ENCODE measurements at places on chromosomes 1 and 21. TPM values are rescaled to one million over a fixed set of nuclear protein-coding genes. Genes with fewer than 3 reads are reported as not detected.

DNA sequence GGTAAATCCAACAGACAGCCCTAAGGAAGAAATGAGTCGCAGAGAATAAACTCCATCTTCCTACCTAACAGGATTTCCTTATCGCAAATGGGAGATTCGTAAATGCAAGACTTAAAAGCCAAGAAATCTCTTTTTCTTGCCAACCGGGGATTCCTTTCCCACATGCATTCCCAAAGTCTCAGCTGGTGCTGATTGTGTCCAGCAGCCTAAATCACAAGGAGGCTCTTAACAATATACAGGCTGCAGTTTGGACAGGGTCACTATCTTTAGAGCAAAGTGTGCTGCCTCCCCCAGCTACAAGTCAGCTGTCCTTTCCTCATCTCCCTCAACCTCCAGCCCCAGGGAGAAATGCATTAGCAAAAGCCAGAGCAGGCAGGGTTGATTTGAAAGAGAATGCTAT lies 189.8 kb upstream of the PLXNA2 start:
- no peak for DNase-seq

DNA sequence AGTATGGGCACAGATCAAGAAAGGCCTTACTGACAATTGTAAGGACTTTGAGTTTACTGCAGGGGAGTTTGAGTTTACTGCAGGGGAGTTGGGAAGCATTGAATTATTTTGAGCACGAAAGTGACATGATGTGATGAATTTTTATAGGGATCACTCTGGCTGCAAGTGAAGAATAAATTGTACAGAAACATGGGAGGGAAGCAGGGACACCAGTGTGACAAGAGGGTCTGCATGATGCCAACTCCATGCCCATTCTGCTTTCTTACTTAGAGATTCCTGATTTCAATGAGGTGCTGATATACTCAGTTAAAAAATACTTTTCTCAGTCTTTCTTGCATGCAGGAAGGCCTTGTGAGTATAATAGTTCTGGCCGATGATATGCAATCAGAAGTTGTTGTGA lies 234.4 kb downstream of the CENPF start:
- no peak for DNase-seq

- peak; percentile 69 for DNase-seq
These were observed 8.9 kb downstream of the MRTO4 start for GRCh38 chr1:19260211-19261138.

GRCh38 chr1:201354151-201354900 lies 23.2 kb downstream of the TNNT2 start:
- peak; percentile 43 for DNase-seq

Gene CLDN8
- not detected for total RNA-seq
